Peyer's patch (tissue), 4 donors: ENCODE measurements at places on chromosomes 16 and 17. TPM values are rescaled to one million over a fixed set of nuclear protein-coding genes. Genes with fewer than 3 reads are reported as not detected.

GRCh38 chr16:64773638-64774037 lies 348.2 kb downstream of the CDH11 start:
- DNase-seq, result no peak

GRCh38 chr17:48492401-48493298 lies 38.2 kb downstream of the HOXB1 start:
- peak; percentile 47 for DNase-seq

GRCh38 chr16:87253536-87253935 lies 63.7 kb downstream of the C16orf95 start:
- no peak for DNase-seq

DNA sequence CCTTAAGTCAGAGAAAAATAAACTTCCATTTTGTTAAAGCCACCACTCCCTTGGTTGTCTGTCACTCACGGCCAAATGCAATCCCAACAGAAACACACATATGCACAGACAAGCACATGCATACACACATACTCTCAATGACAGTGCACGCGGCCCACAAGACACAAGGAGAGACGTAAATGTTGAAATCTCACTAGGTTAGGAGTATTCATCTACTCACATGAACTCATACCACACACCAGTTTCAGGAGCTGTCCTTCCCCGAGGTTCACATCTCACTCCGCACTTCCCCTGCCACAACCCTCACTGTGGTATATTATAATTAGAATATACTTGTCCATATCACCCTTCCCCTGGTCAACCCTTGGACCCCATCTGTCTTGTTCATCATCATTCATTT lies 30.5 kb upstream of the CRYBA1 start:
- DNase-seq, result no peak

DNA sequence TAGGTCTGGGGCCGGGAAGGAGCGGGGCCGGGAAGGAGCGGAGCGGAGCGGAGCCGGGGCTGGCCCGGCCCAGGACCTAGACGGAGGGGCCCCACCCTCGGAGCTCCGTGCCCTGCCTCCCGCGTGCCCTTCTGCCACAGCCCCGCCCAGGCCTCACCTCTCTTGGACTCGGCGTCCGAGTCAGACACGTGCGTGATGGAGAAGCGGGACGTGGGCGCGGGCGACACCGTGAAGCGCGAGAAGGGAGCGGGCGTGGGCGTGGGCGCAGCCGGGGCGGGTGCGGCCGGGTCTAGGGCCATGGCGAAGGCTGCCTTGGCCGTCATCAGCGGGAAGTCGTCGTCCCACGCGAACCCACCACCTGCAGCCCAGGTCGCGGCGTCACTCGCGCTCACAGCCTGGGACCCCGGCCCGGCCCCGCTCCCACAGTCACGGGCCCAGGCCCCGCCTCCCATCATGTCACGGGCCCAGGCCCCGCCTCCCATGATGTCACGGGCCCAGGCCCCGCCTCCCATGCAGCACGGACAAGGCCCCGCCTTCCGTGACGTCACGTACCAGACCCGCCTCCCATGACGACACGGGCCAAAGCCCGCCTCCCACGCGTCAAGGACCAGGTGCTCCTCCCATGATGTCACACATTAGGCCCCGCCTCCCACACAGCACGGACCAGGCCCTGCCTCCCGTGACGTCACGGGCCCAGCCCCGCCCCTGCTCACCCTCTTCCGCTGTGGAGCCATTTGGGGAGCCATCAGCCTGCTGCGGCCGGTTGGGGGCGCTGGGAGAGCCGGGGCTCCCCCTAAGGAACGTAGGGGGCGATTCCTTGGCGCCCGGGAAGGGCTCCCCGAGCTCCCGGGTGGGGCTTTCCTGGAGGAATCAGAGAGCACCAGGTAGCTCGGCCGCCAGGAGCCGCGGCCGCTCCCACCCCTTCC lies 45.8 kb upstream of the PVALEF start:
- peak; percentile 73 for DNase-seq

DNA sequence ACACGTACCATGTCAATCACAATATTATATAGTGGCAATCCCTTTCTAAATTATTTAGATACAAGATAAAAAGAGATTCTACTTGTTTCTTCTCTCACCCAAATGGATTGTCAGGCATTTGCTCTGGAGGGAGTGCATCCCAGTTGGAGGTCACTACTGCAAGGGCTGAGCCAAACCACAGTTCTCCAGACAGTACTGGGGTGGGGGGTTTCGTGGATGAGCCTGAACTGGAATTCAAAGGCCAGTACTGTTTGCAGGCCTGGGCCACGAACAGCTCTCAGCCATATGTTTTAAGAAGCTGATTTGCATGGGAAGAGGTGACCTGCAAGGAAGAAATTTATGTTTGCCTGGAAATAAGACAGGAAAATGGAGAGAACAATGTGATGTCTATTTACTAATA lies 314.9 kb downstream of the PMP22 start:
- no peak for DNase-seq

GRCh38 chr17:68662037-68662432 lies 60.9 kb upstream of the FAM20A start:
- DNase-seq, result no peak

DNA sequence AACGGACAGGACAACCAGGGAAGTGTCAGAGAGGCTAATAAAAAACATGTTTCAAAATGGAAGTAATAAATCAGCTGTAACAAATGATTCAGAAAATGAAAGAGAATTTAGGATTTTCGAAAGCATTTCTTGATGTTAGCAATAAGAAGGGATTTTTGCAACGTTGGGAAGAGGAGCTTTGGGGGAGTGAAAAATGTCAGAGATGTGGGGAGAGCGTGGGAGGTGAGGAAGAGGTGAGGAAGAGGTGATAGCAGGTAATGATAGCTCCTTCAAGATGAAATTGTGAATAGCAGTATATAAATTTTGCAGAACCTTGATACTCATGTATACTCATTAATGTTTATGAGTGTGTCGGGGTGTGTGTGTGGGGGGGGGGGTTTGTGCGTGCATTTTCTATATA lies 76.2 kb upstream of the COX10 start:
- no peak for DNase-seq

DNA sequence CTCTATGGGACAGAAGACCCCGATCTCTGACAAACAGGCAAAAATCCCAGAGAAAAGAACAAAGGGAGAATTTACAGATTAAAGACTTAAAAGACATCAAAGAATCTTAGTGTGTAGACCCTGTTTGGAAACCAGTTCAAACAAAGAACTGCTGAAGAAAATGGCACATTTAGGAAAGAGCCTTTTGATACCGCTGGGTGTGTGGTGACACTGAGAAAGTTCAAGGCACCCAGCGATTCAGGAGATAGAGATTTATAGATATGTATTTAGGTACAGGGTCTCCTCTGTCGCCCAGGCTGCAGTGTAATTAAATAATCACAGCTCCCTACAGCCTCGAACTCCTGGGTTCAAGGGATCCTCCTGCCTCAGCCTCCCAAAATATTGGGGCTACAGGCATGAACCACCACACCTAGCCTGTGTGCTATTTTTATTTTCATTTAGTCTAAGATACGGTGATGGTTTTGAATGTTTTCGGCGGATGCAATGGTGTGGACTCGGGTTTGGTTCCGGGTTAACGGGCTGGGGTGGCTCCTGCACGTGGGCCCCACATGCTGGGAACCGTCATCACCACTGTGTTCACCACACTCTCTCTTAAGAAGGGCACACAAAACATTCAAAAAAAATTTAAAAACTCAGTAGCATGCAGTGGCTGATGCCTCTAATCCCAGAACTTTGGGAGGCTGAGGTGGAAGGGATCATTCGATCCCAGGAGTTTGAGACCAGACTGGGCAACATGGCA lies 114.0 kb downstream of the ZNF778 start:
- no peak for DNase-seq

GRCh38 chr16:85755929-85756768 lies 5.3 kb upstream of the C16orf74 start:
- no peak for DNase-seq

DNA sequence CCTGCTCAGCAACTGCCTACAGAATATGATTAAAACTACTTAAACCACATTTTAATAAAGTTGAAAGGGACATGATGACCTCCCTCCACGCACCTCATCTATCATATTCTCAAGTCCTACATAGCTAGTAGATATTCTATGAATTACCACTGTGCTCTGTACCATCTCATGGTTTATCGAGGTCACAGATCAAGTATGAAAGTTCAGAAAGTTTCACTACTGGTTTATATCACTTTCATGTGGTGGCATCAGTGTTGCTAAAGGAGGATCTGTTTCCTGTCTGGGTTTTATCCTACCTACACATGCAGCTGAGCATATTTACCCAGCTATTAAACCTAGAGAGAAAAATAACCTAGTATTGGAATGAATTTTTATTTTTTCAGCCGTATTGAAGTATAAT lies 214.9 kb upstream of the MON1B start:
- no peak for DNase-seq

DNA sequence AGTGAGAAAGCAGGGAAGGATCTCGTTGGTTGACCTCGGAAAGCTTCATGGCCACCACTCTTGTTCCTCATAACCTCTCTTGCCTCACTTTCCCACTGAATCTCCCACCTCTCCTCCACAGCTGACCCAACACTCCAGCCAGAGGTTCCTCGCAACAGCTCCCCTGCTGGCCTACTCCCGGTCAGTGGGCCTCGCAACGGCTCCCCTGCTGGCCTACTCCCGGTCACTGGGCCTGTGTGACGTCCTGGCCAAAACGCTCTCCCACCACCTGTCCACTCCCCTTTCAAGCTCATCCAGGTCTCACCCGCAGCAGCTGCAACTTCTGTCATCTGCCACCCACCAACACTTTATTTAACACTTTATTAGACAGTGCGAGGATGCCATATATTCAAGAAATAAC lies 149.1 kb downstream of the VPS53 start:
- no peak for DNase-seq

DNA sequence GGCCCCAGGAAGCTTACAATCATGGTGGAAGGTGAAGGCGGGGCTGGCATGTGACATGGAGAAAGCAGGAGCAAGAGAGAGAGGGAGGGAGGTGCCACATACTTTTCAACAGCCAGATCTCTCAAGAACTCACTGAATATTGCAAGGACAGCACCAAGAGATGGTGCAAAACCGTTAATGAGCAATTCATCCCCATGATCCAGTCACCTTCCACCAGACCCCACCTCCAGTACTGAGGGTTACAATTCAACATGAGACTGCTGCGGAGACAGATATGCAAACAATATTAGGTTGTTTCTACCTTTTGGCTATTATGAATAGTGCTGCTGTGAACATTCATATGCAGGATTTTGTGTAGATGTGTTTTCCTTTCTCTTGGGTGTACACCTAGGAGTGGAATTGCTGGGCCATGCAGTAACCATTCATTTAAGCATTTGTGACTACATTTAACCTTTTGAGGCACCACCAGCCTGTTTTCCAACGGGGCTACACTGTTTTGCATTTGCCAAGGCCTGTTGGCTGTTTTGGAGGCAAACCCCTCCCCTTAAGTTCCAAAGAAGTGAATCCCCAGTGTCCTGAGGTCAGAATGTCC lies 28.8 kb downstream of the PLCG2 start:
- DNase-seq, result no peak

GRCh38 chr16:68923116-68923515 lies 79.8 kb downstream of the TANGO6 start:
- DNase-seq, result no peak

GRCh38 chr16:68444056-68444657 lies 4.2 kb downstream of the SMPD3 start:
- peak; percentile 53 for DNase-seq

GRCh38 chr17:61499632-61500031 lies 47.4 kb downstream of the TBX4 start:
- DNase-seq, result no peak

DNA sequence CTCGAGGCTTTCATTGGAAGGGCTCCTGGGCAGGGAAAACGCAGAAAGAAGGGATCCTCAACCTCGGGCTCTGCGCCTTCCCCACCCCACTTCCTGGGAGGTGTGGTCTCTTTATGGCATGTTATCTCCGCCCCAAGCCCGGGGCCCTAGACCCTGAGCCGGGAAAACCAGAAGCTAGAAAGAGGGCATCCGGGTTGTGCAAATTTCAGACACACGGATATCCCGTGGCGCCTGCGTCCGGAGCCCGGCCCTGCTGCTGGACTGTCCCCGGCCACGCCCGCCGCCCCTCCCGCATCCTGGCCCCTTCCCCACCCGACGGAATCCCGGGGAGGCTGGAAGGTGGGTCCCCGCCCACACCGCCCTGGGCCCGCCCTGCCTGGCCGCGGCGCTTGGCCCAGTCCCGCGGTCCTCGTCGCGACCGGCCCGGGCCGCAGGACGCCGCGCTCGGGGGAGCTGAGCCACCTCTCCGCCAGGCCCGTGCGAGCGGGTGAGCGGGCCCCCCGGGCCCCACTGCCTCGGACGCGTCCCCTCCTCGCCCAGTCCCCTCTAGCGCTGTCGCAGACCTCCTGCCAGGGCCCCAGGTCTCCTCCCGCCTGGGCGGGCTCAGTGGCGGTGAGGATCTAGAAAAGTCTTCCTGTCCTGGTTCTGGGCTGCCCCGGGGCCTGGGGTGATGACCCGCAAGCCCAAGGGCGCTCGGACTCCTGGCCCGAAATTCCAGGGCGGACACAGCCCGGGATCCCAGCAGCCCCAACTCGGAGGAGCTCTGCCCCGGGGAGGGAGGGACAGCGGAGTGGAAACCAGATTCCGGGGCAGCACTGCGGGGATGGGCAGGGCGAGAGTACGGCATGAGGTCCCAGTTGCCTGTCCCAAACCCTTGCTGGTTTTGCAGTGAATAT lies at the start of gene SLC16A5:
TSS of gene SLC16A5 (plus strand) at position 397 of the 896 bp plus-strand sequence. CDS start 5,683 bp downstream, outside the sequence.
- peak; percentile 70 for DNase-seq

GRCh38 chr17:61065263-61065773 lies 334.3 kb upstream of the TBX2 start:
- peak; percentile 46 for DNase-seq

DNA sequence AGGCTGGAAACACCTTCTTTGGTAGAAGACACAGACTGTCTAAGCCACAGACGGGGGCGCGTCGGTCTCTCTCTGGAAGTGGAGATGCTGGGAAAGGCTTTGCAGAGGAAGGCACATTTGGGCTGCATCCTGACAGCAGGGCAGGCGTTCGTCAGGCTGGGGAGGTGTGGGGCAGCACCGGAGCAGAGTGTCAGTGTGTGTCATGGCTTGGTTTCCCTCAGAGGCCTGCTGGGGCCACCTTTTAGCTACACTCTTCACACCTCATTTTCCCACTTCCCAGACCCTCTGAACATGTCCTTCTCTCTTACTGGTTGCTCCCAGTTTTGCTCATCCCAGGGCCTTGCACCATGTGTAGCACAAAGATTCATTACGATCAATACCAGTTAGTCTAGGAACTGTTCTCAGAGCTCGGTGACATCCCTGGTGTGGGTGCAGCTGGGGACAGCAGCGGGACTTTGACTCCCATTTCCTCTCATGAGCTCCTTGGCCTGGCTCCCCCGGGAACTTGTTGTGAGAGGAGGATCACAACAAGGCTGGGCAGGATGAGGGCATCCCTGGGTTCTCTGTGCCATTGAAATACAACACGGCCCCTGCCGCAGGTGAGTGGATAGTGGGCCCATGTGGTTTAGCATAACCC lies 33.1 kb downstream of the SMARCE1 start:
- DNase-seq, result no peak

- no peak for DNase-seq
Measured at GRCh38 chr16:81767987-81768592, 11.0 kb upstream of the PLCG2 start.

GRCh38 chr17:28887871-28888471 lies 9.6 kb downstream of the FLOT2 start:
- peak; percentile 27 for DNase-seq

Gene SLC5A11
- 138 TPM for total RNA-seq

Gene SPATA32
- not detected for total RNA-seq

Gene CD300H
- not detected for total RNA-seq

Gene GPR179
- total RNA-seq, result 0.13 TPM

Gene EVI2A
- 1.4 TPM for total RNA-seq

Gene OR1F1
- total RNA-seq, result not detected

Gene SLC16A3
- total RNA-seq, result 35.9 TPM

Gene TP53TG3C
- total RNA-seq, result not detected

Gene FOXO3B
- total RNA-seq, result 4.3 TPM

Gene TBC1D3E
- not detected for total RNA-seq

Gene PRSS27
- 1.2 TPM for total RNA-seq

Gene TK2
- total RNA-seq, result 25.6 TPM

Gene EEF2K
- 26.9 TPM for total RNA-seq

Gene KRT12
- total RNA-seq, result not detected

Gene DNAAF8
- total RNA-seq, result not detected
